ENCODE measurements at places on chromosomes 6 and 20.

DNA sequence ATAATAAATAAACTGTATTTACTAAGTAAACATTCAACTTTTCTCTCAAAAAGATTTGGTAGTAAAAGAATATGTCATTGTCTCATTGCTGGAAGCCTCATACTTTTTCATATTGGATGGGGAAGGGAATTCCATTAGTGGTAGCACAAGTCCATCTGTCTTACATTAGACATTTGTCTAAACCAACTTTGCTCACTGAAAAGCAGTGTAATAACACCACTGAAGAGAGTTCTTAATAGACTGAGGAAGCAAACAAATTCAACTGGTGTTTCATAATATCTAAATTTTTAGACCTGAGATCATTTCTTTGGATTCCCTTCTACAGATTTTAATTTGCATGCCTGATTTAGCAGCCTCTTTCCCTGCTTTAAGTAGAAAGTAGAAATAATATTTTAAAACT lies 62.7 kb downstream of the PLCB1 start:
- DNase-seq: no peak

- no peak for DNase-seq
Measured at GRCh38 chr20:18224968-18225568, 63.3 kb upstream of the ZNF133 start.

GRCh38 chr6:24981386-24981760 lies 45.6 kb upstream of the RIPOR2 start:
- no peak for DNase-seq

DNA sequence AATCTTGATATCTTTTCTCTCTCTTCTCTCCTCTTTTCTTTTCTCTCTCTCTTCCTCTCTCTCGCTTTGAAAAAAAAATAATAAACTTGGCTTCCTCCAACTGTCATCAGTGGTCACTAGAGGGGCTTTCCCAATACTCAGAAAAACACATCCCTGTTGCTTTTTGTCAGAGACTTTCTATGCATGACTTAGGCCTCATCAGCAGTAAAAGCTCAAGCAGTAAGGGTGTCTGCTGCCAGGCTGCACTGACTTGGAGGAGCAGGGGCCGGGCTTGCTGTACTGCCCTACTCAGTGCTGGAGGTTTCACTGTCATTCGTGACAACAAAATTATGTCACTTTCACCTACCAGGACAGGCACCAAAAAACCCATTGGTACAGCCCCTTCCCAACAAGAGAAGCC lies 272.0 kb downstream of the ADGB start:
- DNase-seq: no peak

GRCh38 chr6:84059082-84059481 lies 25.5 kb downstream of the MRAP2 start:
- DNase-seq: no peak

DNA sequence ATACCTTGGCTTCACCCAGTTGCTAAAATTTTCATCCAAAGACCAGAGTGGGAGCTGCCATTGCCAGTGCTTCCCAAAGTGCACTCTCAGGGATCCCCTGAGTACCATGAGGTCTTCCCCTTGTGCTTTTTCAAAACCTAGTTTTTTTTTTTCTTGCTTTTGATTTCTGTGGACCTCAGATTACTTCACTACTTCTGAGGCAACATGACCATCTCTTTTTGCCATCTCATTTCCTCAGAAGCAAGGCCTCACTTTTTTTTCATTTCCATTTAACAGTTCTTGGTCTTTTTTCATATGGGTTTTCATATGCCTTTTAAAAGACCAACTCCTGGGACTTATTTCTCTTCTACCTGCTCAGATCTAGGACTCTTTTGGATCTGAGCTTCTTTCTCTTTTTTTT lies 64.1 kb upstream of the MMS22L start:
- DNase-seq: no peak

GRCh38 chr20:39398656-39399055 lies 436.5 kb downstream of the DHX35 start:
- peak; percentile 8 for DNase-seq

DNA sequence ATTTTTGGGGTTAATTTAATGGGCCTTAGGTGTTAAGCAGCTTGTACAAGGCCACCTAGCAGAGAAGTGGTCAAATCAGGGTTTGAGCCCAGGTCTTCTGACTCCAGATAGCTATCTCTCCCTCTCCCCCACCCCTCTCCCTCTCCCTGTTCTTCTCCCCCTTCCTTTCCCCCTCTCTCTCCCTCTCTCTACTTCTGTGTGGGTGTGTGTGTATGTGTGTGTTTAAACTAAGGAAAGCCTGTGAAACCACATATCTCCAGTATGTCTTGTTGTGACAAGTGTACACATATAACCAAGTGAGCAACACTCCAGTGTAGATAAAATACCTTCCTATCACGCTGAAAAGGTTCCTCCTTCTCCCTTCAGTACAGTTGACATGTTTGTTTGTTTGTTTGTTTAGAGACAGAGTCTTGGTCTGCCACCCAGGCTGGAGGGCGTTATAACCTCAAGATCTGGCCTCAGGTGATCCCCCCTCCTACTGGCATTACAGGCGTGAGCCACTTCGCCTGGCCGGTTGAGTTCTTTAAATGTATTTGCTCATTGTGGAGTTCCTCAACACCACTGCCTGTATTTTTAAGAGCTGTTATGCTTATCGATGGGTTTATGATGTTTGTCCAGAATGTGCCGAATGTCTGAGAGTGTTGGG lies 140.4 kb downstream of the JARID2 start:
- no peak for DNase-seq

- DNase-seq: no peak
Measured at GRCh38 chr6:25700761-25701160, 48.7 kb downstream of the SCGN start.

- DNase-seq: peak; percentile 82
Measured at GRCh38 chr20:47663354-47664067, 121.8 kb downstream of the SULF2 start.

DNA sequence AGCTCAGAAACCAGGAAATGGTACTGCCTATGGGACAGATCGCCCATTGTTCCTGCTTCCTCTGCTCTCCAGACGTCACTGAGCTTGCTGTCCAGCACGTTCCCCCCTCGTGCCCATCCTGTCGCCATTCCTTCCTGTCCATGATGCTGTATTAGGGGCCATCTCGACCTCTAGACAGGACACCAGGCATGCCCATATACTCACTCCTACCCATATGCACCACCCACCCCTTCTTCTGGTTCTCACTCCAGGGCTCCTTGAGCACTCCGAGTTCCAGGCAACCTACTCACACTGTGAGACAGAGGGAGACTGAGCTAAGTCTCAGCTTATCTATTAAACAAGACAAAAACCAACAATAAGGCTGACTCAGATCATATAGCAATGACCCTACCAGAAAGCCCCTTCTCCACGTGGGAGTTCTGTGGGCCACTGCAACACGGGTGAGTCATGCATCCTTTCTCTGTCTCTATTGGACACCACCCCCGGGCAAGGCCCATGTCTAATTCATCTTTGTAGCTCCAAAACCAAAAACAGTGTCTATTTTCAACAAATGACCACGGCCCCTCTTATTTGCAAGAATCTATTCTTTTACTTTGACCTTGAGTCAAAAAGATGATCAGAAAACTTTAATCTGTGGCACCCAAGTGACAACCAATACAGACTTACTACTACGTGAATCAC lies 65.7 kb downstream of the PSMG4 start:
- no peak for DNase-seq

GRCh38 chr6:7418238-7418905 lies 28.8 kb downstream of the RIOK1 start:
- no peak for DNase-seq

DNA sequence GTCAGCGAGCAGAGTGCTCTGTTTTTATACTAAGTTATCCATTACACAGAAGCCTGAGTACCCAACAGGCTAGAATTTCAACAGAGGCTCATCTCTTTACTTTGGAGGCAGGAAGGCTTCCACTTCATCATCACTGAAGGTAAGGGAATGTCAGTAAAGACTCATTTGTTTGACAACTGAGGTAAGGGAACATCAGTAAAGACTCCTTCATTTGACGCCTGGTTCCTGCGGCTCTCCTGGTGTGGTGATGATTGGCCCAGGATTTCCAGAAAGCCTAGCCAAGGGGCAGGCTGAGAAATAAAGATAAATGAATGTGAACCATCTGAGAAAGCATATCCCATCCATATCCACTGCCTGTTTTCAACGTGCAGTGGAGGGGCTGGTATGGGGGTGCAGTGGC lies 244.6 kb upstream of the ECI2 start:
- no peak for DNase-seq

- no peak for DNase-seq
Measured at GRCh38 chr6:139355172-139355571, 19.3 kb downstream of the CITED2 start.

GRCh38 chr20:48858075-48858790 lies 30.4 kb upstream of the PREX1 start:
- DNase-seq: no peak

All from B cell (primary cell).